ENCODE measurements at places on chromosomes 7 and 10. TPM values are rescaled to one million over a fixed set of nuclear protein-coding genes. Genes with fewer than 3 reads are reported as not detected.

The CDNF gene
- total RNA-seq = 0.74 TPM

The CUBN gene
- 7.8 TPM for total RNA-seq

The NXPH1 gene
- total RNA-seq = not detected

The CCT6A gene
- 710 TPM for total RNA-seq

The TWIST1 gene
- 22.0 TPM for total RNA-seq

The PHYHIPL gene
- 3.2 TPM for total RNA-seq

The SFTPA2 gene
- not detected for total RNA-seq

The PHTF2 gene
- total RNA-seq = 32.2 TPM

The SPDYE11 gene
- not detected for total RNA-seq

The BLNK gene
- not detected for total RNA-seq

The NUTM2E gene
- 0.03 TPM for total RNA-seq
